ENCODE measurements at places on chromosomes 7 and 10. TPM values are rescaled to one million over a fixed set of nuclear protein-coding genes. Genes with fewer than 3 reads are reported as not detected.

GRCh38 chr10:124727361-124727960 is 16.7 kb downstream of the FAM53B start:
- DNase-seq = no peak

- no peak for DNase-seq
Measured at GRCh38 chr7:75739796-75740672, 1.3 kb upstream of the HIP1 start.

DNA sequence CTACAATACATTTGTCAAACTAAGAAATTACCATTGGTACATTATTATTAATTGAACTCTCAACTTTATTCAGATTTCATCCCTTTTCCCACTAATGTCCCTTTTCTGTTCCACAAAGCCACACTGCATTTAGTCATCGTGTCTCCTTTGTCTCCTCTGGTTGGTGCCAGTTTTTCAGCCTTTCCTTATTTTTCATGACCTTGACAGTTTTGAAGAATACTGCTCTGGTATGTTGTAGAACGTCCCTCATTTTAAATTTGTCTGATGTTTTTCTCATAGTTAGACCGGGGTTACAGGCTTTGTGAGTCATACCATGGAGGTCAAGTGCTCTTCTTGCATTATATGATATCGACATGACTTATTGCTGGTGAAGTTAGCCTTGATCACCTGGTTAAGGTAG is 173.3 kb upstream of the AGK start:
- DNase-seq = no peak

DNA sequence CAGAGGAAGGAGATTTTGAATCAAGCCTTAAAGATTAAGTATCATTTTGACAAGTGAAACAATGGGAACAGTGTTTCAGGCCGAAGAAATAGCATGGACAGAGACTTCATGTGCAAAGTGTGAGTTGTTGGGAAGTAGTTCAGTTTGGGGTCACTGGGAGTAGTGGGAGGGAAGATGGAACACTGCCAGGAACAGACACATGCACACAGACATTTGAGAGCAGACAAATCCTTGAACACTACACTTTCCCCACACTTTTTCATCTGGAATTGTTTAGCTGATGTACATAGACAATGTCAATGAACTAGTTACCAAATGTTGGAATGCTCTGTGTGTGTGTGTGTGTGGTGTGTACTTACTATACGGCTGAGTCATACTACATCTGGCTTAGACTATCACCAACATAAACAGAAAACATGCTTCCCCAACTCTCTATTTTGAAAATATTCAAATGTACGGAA is 52.4 kb upstream of the LRRC17 start:
- peak; percentile 56 for DNase-seq

DNA sequence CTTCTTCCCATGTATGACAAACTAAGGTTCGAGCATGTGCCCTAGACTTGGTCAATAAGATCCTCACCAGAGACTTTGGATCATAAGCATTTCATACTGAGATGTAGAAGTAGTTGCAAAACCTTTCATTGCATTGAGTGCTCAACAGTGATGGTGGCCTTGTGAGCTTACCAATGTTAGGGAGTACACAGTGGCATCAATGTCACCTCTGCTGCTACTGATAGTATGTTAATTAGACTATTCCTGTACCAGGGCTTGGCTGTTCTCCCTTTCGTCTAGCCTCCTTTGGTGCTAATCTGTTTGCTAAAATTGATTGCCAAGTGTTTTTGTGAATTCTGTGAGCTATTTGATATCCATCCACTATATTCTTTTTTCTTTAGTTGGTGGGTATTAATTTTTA is 264.5 kb upstream of the SEMA3C start:
- DNase-seq = no peak

The ATP6V0E2 gene
- polyA plus RNA-seq = 138 TPM

DNA sequence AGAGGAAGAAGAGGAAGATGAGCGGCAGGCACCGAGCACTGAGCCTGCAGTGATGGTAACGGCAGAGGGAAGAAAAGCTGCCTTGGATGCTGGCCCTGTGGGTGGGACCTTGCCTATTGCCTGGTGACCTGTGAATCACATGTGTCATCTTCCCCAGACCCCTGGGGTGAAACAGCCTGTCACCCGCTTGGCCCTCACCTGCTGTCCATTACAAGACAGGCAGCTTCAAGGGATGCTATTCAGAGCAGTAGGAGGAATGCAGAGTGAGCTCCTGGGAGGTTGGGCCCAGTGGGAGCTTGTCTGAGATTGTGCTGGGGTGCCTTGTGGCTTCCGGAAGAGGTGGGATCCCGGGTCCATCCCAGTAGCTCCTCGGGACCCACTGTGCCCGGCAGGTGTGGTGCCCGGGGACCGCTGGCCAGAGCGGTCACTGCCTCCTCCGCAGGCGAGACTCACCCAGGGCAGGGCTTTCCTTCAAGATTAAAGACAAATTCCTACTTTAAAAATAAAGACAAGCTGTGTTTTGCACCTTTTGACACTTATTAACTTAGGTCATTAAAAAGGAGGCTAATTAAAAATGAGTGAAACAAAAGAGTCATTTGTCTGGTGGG is 440.2 kb upstream of the MKI67 start:
- no peak for DNase-seq

DNA sequence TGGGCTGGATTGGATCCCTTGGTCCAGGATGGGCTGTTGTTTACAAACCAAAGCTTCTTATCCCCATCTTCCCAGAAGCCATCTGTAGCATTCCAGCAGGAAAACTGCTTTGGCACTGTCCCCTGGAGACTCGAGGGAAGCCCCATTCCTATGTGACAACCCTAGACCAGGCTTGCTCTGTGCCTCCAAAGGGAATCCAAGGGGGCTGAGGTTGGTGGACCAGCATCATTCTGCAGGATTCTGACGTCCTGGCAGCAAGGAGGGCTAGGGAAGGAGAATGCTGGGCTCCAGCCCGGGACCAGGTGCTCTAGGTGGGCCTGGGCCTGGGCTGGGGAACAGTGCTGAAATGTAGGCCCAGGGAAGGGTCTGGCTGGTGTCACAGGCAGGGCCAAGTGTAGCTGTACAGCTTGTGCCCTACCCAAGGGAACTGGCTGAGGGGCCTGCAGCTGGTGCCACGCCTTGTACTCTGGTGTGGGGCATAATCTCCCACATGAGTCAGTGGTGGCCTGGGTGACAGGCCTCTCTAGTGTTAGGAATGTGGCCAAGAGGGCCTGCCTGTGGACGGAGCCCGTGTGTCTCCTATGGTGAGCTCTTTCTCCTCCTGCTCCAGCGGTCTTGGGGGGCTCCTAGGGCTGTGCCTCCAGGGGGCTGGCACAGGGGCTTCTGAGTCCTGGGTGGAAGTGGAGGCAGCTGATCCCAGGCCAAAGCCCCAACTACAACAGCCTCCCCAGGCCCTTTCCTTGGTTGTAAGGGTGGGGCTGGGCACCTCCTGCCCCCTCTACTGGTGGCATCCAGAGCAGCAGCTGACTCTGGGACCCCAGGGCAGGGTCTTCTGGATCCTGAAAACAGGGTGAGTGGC is 25.2 kb downstream of the TRIM8 start:
- peak; percentile 81 for DNase-seq

The ODAD2 gene
- polyA plus RNA-seq = 0.28 TPM

The KCNIP2 gene
- polyA plus RNA-seq = 0.67 TPM

The NPY4R gene
- not detected for polyA plus RNA-seq

The MMD2 gene
- not detected for polyA plus RNA-seq

The FRAT2 gene
- 5.4 TPM for polyA plus RNA-seq

DNA sequence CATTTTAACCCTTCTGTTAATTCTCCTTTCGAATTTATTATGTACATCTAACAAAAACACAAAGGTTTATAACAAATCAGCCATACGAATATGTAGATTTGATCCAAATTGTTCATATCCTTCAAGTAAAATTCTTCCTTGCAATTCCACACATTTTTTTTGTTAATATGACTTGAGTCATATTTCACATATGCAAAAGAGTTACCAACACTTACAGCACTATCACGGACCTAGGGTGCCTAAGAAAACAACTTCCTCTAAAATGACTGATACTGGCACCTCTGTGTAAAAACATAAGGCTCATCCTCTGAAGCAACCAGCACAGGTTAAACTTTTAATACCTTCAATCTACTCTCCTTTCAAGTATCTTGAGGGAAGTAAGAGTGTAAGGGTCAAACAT is 451.8 kb downstream of the SEMA3D start:
- no peak for DNase-seq

GRCh38 chr7:105910172-105910571 is 33.8 kb upstream of the ATXN7L1 start:
- no peak for DNase-seq

DNA sequence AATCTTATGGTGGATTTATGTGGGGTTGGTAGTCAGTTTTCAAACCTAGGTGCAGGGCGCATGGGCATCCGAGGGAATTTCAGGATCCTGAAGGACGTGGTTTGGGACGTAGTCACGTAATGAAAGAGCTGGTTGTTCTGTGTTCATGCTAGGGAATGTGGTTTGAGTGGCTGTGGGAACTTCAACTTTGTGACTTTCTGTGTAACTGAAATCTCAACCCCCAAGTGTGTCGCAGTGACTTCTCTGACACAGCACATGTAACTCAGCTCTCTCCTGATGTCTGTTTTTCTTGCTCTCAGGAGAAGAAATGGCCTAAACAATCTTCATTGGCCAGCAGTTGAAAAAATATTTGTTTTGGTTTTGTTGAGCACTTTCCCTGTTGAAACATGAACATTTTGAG is 199.0 kb downstream of the PTEN start:
- DNase-seq = no peak

DNA sequence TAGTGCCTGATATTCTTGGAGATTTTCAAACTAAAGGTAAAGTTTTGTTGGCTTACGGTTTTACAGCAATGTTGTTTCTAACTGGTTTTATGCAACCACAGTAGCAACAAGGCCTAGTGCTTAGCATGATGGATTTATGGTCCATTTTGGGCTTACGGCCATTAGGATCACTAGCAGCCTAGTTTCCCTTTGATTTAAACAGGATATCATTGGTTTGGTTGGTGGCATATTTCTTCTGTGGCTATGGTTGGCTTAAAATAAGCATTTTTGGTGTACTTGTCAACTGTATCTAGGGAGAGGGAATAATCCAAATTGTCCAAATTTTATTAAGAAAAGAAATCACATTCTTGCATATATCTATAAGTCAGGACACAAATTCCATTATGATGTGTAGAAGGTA is 194.0 kb downstream of the HDAC9 start:
- peak; percentile 68 for DNase-seq

Measured in kidney (tissue), 22 donors.